Activated B cell treated with CpG ODN at 0.5 μM for 24 hours (primary cell): ENCODE measurements at places on chromosomes 5 and 9. TPM values are rescaled to one million over a fixed set of nuclear protein-coding genes. Genes with fewer than 3 reads are reported as not detected.

GRCh38 chr9:34628656-34629490 lies at the start of gene ARID3C:
TSS of gene ARID3C (minus strand) at chr9:34629066. CDS start at chr9:34628014, 1,052 bp downstream.
- DNase-seq: peak; percentile 47

- no peak for DNase-seq
Measured at GRCh38 chr5:32932241-32932935, 221.3 kb downstream of the NPR3 start.

ASPN gene
- total RNA-seq: not detected in 2 replicates

DNA sequence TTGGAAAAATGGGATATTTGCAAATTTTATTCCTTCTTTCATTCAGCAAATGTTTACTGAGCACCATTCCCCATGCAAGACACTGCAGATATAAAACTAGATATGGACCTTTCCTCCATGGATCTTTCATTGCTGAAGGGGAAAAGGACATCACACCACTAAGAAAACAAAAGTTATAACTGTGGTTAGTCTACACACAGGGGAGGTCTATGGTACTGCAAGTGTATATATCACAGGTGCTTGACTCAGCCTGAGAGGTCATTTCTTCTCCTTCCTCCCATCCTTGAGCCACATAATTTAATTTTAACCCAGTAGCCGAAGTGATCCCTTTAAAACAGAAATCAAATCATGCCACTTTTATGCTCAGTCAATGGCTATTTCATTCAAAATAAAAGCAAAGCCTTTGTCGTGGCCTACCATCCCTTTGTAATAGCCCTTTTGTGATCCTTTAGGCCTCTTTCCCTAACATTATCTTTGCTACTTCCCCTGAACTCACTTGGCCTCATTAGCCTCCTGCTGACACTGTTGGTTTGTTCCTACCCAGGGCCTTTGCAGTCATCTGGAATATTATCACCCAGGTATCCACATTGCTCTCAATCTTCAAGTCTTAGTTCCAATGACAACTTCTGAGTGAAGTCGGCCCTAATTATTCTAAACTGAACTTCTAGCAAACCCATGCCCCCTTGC lies 213.2 kb downstream of the GABRB2 start:
- DNase-seq: no peak

- no peak for DNase-seq
Measured at GRCh38 chr5:138502121-138502520, 36.8 kb downstream of the EGR1 start.

ESM1 gene
- not detected in 2 replicates for total RNA-seq

DNA sequence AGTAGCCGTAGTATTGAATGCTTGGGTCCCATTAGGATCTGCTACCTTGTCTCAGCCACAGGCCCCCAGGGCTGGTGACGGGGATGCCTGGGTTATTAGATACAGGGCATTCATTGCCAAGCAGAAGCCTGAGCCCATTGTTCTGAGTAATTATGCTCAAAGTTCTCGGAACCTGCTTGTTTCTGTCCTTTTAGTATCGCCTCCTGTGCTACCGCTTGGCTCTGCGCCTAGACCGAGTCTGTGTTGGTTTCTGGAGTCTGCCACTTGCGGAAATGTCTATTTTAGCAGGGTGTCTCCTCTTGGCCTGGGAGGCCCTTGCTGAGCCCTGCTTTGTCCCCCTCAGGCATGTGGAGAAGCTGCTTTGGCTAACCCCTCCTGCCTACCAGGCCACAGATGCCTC lies 506.1 kb downstream of the BNC2 start:
- no peak for DNase-seq

PTGDS gene
- total RNA-seq: not detected in 2 replicates

PCDHGB1 gene
- total RNA-seq: 0.37 and 0.44 TPM in 2 replicates
